ENCODE measurements at places on chromosomes 11 and 22.
A peak's percentile ranks its signal among the peaks of the same experiment; 100 is the strongest.

- DNase-seq, result no peak
These were observed 86.3 kb downstream of the SNX19 start for GRCh38 chr11:130829920-130830511.

GRCh38 chr22:46018859-46019258, 41.9 kb upstream of the WNT7B start:
- no peak for DNase-seq

DNA sequence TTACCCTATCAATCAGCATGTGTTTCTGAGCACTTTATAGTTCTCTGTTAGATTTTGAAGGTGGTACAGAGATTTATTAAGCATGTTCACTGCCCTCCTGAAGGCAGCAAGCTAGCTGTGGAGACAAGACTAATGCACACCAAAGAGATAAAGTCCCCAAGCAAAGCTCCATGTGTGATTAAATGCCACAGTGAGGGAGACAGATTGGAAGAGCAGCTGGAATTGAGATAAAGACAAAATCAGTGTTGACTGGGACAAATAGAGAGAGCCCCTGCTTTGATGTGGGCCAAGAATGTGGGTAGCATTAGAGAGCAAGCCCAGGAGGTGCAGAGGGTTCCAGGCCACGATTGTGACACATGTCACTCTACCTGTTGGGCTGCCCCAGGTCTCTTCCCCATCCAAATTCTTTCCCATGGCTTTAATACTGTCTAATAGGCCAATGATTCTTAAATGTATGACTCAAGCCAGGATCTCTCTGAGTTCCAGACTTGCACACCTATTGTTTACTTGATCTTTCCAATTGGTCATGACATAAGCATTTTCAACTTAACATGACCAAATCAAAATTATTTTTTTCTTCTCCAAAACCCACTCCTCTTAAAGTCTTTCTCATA, 60.1 kb upstream of the ZC3H12C start:
- no peak for DNase-seq

DNA sequence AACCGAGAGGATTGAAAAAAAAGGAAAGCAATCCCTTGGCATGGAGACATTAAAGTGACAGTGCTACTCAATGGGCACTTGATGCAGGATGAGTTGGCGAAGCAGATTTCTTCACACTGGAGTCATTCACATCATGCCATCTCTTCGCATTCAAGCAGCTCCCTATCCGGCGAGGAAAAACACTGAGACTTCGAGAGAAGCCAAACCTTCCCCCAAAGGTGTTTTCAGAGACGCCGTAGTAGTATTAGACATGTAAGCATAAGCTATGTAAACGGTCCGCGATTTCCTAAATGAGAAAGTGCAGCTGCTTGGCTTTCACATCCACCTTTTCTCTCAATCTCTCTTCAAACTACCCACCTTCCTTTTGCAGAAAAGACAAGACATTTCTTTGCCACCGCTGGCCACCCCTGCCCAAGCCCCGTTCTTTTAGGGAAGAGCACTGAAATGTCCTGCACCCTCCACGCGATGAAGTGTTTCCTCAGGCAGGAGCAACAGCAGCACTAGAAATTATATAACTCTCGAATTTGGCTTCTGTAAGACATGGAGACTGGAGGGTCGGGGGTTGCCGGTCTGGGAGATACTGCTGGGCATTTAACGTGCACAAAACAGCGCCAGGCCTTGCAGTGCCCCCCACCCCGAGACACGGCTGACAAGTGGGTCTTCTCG, at the start of gene DLG2:
TSS of gene DLG2 (minus strand) at position 13 of the 666 bp plus-strand sequence.
- DNase-seq, result peak; percentile 57

GRCh38 chr11:120893440-120894201, 130.3 kb upstream of the TBCEL start:
- no peak for DNase-seq

GRCh38 chr11:9225748-9226298, 39.3 kb downstream of the DENND5A start:
- DNase-seq, result no peak

- no peak for DNase-seq
These were observed 8.4 kb downstream of the SHISAL1 start for GRCh38 chr22:44304354-44304753.

DNA sequence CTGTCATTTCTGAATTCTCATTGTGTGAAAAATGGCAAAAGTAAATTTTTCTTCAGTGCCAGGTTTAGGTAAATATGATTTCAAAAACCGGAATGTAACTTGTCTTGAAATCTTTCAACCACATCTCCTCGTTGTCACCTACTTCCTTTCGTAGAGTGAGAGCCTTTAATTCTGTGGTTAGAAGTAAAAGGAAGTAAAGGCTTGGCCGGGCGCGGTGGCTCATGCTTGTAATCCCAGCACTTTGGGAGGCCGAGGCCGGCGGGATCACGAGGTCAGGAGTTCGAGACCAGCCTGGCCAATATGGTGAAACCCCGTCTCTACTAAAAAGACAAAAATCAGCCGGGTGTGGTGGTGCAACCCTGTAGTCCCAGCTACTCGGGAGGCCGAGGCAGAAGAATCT, 29.8 kb downstream of the SGSM3 start:
- no peak for DNase-seq

GRCh38 chr22:47816863-47817210, 1054.4 kb downstream of the TBC1D22A start:
- DNase-seq, result no peak

- no peak for DNase-seq
These were observed 171.5 kb downstream of the FAT3 start for GRCh38 chr11:92396133-92396532.

DNA sequence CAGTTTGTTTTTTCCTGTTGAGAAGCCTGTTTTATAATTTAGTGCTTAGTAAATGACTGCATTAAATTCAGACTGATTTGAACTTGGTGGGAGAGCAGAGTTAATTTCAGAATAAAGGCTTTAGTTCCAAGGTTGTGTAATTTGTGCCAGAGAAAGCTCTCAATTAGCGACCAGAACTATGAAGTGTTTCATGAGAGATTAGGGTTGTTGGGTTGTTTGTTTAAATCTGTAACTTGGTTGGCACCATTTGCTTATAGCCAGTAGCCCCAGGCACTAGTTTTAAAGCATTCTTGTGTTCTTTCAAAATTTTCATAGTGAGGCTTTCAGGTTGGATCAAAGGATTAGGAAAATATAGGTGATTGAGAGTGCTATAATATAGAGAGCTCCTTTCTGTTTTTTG, 25.5 kb downstream of the UVRAG start:
- peak; percentile 69 for DNase-seq

DNA sequence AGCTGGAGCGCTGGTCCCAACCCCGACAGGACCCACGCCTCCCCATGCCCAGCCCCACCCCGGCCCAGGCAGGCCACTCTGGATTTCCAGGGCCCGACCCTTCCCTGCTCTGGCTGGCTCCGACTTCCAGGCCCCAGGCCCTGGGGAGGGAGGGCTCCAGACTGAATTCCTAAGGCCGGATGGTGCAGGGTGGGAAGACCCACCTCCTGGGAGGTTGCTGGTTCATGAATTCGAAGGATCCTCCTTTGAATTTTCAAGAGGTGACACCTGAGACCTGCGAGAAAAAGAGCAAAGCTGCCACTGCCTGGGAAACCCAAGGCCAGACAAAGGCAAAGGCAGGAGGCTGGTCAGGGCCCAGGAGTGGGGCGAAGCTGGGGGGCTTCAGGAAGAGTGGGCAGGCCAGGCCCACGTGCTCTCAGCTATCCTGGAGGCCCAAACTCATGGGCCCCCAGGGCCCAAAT, 47.0 kb upstream of the LINC01488 start:
- DNase-seq, result no peak

GRCh38 chr22:23692598-23693291, 1.9 kb downstream of the RGL4 start:
- no peak for DNase-seq
